T-helper 2 cell treated with Interferon-gamma antibody and Interleukin-4, amounts not matched to agents 5 μg/mL and 100 μg/mL, for 36 hours (primary cell): ENCODE measurements at places on chromosomes 5 and 9.
A peak's percentile ranks its signal among the peaks of the same experiment; 100 is the strongest.

DNA sequence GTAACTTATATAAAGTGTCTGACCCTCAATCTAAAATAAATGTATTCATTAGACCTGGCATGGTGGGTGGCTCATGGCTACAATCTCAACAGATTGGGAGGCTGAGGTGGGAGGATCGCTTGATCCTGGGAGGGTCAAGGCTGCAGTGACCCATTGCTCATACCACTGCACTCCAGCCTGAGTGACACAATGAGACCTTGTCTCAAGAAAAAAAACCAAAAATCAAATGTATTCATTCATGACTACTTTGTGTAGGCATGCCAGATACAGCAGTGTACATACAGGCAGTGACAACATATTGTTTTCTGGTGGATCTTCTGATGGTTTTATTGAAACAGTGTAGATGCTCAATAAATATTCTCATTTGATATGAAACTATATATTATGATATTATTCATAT lies 201.0 kb downstream of the TRIM32 start:
- H3K27me3 ChIP-seq, result no peaks in the 10 kb centered on the region
- DNase-seq, result no peak
- H3K36me3 ChIP-seq, result no peaks in the 10 kb centered on the region
- H3K27ac ChIP-seq, result no peak overlapping the region

GRCh38 chr9:131422241-131422792 lies 28.4 kb downstream of the PRRC2B start:
- H3K27me3 ChIP-seq, result no peaks in the 10 kb centered on the region
- H3K4me3 ChIP-seq, result peak overlapping the region; percentile 48
- DNase-seq, result no peak
- H3K4me1 ChIP-seq, result peaks cover 57% of the 10 kb centered on the region
- peaks cover 38% of the 10 kb centered on the region for H3K36me3 ChIP-seq

- peaks cover 2% of the 10 kb centered on the region for H3K27me3 ChIP-seq
- no peak for DNase-seq
- no peak overlapping the region for H3K4me3 ChIP-seq
- no peaks in the 10 kb centered on the region for H3K36me3 ChIP-seq
- no peak overlapping the region for H3K27ac ChIP-seq
These were observed 56.8 kb upstream of the SMIM32 start for GRCh38 chr5:136249678-136250266.

GRCh38 chr5:175809531-175810121 lies 61.8 kb upstream of the CPLX2 start:
- no peak overlapping the region for H3K4me3 ChIP-seq
- H3K27me3 ChIP-seq, result peaks cover 3% of the 10 kb centered on the region
- no peak for DNase-seq
- H3K27ac ChIP-seq, result no peak overlapping the region

DNA sequence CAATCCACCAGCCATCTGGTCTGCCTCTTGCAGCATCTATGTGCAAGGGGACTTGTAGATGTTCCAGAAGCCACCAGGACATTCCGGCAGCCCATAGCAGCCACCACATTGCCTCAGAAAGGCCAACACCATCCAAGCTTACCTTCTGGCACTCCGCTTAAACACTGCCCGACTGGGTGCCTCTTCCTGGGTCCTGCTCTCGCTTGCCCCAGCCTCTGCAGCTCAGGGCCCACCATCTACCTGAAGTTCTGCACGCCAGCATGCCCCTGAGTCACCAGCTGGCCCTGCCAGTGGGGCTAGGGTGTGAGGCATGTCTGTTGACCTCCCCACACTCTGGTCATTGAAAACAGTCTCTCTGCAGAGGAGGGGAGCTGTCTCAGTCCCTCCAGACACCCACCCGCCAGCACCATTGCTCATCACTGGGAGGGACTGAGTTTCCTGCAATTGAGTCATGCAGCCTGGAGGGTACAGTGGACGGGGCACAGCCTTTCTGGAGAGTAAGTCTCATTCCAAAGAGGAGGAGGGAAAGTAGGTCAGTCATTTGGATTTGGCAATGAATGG lies 16.9 kb upstream of the COL5A1 start:
- no peak overlapping the region for H3K4me3 ChIP-seq
- H3K27ac ChIP-seq, result no peak overlapping the region
- DNase-seq, result no peak
- no peaks in the 10 kb centered on the region for H3K27me3 ChIP-seq
- H3K36me3 ChIP-seq, result no peaks in the 10 kb centered on the region

- H3K4me1 ChIP-seq, result no peaks in the 10 kb centered on the region
- H3K4me3 ChIP-seq, result no peak overlapping the region
- DNase-seq, result no peak
- H3K27ac ChIP-seq, result no peak overlapping the region
- H3K27me3 ChIP-seq, result no peaks in the 10 kb centered on the region
These were observed 43.6 kb upstream of the GOLM1 start for GRCh38 chr9:86142973-86143372.

DNA sequence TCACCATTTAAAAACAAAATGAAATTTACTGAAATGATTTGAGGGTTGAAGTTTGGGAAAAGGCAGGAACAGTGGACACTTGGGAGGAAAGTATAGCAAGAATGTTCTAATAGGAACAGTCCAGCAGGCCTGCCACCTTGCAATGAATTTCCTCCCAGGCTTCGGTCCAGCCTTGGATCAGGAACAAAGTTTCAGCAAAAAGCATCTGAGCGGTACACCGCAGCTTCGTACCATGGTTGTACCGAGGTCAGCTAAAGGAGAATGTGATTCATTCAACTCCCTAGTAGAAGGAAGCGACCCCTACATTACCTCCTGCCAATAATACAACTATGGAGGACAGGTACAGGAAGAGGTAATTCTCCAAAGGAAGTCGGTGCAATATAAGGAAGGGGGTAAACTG lies 111.4 kb downstream of the ENC1 start:
- DNase-seq, result no peak
- H3K4me1 ChIP-seq, result no peaks in the 10 kb centered on the region
- H3K36me3 ChIP-seq, result no peaks in the 10 kb centered on the region
- no peaks in the 10 kb centered on the region for H3K27me3 ChIP-seq
- H3K4me3 ChIP-seq, result no peak overlapping the region
- no peak overlapping the region for H3K27ac ChIP-seq

GRCh38 chr9:37999588-38000189 lies 69.3 kb downstream of the SHB start:
- H3K4me1 ChIP-seq, result peaks cover 25% of the 10 kb centered on the region
- H3K4me3 ChIP-seq, result no peak overlapping the region
- no peaks in the 10 kb centered on the region for H3K36me3 ChIP-seq
- no peak for DNase-seq
- no peaks in the 10 kb centered on the region for H3K27me3 ChIP-seq

DNA sequence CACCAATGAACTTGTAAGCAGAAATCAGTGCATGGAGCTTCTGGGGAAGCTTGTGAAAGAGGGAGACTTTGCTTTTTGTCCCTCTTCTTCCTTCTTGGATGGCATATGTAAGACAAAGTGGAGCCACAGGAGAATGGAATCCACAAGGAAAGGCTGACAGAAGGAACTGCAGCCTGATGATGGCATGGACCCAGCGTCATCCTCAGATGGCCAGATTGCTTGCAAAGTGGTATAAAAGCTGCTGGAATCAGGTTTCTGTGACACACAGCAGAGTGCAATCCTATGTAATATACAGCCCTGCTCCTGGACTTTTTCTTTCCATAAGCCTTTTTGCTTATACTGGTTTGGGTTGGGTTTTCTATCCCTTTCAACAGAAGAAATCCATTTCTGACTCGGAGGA lies 31.4 kb upstream of the SPARC start:
- DNase-seq, result no peak
- no peak overlapping the region for H3K27ac ChIP-seq
- no peaks in the 10 kb centered on the region for H3K27me3 ChIP-seq
- H3K4me1 ChIP-seq, result no peaks in the 10 kb centered on the region

DNA sequence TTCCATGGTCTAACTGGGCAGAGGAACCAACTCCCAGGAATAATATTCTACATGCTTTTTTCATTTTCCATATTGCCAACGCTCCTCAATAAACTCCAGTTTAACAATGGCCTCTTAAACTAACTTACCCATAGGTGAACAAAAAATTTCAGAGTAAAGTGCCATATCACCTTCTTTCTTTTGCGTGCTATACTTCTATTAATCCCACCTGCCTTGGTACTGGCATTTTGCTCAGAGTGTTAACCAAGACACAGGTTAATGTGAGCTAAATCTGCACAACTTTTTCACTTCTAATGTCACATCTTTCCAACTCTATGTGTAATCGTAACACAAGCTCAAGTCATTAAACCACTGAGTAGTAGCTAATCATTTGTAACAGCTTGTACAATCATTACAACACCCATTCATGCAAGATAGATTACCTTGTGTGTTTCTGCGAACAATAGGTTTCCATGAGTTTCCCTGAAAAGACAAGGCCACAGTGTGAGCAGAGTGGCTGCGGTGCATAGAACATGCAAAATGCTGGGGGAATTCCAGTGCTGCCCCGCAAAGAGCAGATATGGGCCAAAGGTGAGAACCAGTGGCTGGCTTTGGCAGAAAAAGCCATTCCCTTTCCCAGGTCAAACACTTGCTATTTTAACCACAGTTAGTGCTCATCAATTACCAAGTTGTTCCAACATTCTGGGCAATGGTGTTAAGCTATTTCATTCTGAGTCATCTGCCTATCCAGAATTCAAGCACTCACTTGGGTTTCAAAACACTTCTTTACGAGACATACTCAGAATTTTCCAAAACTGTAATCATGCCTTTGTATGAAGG lies 42.8 kb downstream of the TIMD4 start:
- H3K4me1 ChIP-seq, result peaks cover 50% of the 10 kb centered on the region
- DNase-seq, result peak; percentile 88
- H3K27me3 ChIP-seq, result no peaks in the 10 kb centered on the region

GRCh38 chr5:139925650-139926640 lies 117.2 kb downstream of the NRG2 start:
- DNase-seq, result no peak
- H3K4me3 ChIP-seq, result no peak overlapping the region
- peaks cover 23% of the 10 kb centered on the region for H3K27me3 ChIP-seq
- H3K27ac ChIP-seq, result no peak overlapping the region
- H3K4me1 ChIP-seq, result no peaks in the 10 kb centered on the region
- H3K36me3 ChIP-seq, result no peaks in the 10 kb centered on the region

DNA sequence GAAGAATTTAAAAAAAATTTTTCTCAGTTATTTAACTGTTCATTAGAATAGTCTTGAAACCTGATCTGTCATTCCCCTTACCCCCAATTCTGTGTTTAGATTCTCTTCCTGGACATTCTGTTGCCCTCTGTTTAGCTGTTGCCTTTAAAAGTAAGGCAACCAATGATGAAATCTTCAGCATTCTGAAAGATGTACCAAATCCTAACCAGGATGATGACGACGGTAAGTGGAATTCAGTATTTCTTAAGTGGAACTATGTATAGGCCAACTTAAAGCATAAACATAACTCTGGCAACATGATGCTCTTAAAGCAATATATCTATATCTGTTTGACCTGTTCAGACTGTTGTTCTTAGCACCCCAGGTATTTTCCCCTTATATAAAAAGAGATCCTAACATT lies 27.2 kb downstream of the NCBP1 start:
- DNase-seq, result no peak
- peaks cover 6% of the 10 kb centered on the region for H3K4me1 ChIP-seq
- H3K27me3 ChIP-seq, result no peaks in the 10 kb centered on the region
- H3K36me3 ChIP-seq, result peaks cover 73% of the 10 kb centered on the region

DNA sequence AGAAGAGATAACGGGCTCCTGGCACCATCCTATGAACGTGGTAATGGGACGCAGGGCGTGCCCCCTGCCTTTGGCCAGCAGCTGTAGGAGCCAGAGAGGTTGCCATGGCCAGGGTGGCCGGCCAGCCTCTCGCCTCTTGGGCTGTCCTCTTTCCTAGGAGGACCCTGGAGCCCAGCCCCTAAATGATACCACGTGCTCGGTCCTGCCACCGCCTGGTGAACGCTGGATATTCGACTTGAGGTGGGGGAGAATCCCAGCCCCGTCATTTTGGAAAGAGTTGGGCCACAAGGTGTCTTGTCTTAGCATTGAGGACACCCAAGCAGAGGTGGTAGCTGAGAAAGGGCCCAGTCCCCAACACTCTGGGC lies 391 bp upstream of the NRG2 start:
- H3K27me3 ChIP-seq, result peaks cover 69% of the 10 kb centered on the region
- DNase-seq, result no peak
- H3K4me3 ChIP-seq, result peak overlapping the region; percentile 63
- H3K36me3 ChIP-seq, result no peaks in the 10 kb centered on the region
- no peak overlapping the region for H3K27ac ChIP-seq
- H3K4me1 ChIP-seq, result peaks cover 4% of the 10 kb centered on the region

DNA sequence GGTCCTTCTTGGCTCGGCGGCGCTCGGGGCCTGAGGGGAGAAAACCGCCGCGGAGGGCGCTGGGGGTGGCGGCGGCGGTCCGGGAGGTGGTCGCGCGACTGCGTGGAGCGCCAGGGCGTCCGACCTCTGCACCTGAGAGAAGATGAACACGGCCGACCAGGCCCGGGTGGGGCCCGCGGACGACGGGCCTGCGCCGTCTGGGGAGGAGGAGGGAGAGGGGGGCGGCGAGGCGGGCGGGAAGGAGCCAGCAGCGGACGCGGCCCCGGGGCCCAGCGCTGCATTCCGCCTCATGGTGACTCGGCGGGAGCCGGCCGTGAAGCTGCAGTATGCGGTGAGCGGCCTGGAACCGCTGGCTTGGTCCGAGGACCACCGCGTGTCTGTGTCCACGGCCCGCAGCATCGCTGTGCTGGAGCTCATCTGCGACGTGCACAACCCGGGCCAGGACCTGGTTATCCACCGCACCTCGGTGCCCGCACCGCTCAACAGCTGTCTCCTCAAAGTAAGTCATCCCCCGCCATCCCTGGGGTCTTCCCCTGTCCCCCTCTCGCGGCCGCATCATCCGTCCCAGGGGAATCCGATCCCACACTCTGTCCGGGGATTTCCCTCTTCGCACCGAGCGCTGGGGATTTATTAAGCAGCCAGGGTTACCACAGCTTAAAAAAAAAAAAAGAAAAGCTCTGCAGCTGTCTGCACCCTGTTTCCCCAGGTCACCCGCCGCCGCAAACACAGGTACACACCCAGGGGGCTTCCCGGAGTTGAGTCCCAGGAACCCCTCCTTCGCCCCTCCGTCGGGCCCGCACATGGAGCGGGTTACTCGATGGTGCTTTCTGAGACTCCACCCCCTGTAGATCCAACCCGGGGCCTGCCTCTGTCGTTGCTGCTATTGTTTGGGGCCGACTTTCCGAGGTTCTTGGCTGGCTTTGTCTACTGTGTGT lies at the start of gene GTF3C4:
TSS of gene GTF3C4 (plus strand) at position 8 of the 935 bp plus-strand sequence. CDS start at position 143, 135 bp downstream.
- H3K4me3 ChIP-seq, result peak within 1 kb of the TSS; percentile 92
- no peaks in the 10 kb centered on the region for H3K27me3 ChIP-seq
- DNase-seq, result peak; percentile 81
- H3K36me3 ChIP-seq, result peaks cover 20% of the 10 kb centered on the region
- H3K4me1 ChIP-seq, result peaks cover 29% of the 10 kb centered on the region

- H3K4me1 ChIP-seq, result no peaks in the 10 kb centered on the region
- H3K4me3 ChIP-seq, result no peak overlapping the region
- no peak overlapping the region for H3K27ac ChIP-seq
- H3K27me3 ChIP-seq, result peaks cover 8% of the 10 kb centered on the region
- DNase-seq, result no peak
- no peaks in the 10 kb centered on the region for H3K36me3 ChIP-seq
These were observed 340.7 kb downstream of the ENC1 start for GRCh38 chr5:74299833-74300232.

DNA sequence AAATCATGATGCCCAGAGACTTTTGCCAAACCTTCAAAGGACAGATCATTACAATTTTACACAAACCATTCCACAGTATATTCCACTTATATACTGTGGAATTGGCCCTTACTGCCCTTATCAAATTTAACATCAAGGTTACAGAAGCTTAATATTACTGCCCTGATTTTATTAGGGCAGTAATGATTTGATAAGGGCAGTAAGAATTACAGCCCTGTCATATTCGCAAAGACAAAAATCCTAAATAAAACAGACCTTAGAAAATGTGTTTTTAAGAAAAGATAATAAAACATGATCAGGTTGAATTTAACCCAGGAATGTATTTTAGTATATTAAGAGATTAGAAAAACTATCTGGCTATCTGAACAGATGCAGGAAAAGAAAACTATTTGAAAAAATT lies 7.7 kb upstream of the TMEM161B start:
- H3K36me3 ChIP-seq, result peaks cover 35% of the 10 kb centered on the region
- H3K4me1 ChIP-seq, result peaks cover 10% of the 10 kb centered on the region
- H3K4me3 ChIP-seq, result no peak overlapping the region
- H3K27me3 ChIP-seq, result no peaks in the 10 kb centered on the region
